Activated CD8-positive, alpha-beta memory T cell treated with anti-CD3 and anti-CD28 coated beads for 1 hour (primary cell): ENCODE measurements at places on chromosomes 2 and 18.
A peak's percentile ranks its signal among the peaks of the same experiment; 100 is the strongest.

GRCh38 chr2:202824901-202825300, 46.7 kb downstream of the ICA1L start:
- no peak for DNase-seq

DNA sequence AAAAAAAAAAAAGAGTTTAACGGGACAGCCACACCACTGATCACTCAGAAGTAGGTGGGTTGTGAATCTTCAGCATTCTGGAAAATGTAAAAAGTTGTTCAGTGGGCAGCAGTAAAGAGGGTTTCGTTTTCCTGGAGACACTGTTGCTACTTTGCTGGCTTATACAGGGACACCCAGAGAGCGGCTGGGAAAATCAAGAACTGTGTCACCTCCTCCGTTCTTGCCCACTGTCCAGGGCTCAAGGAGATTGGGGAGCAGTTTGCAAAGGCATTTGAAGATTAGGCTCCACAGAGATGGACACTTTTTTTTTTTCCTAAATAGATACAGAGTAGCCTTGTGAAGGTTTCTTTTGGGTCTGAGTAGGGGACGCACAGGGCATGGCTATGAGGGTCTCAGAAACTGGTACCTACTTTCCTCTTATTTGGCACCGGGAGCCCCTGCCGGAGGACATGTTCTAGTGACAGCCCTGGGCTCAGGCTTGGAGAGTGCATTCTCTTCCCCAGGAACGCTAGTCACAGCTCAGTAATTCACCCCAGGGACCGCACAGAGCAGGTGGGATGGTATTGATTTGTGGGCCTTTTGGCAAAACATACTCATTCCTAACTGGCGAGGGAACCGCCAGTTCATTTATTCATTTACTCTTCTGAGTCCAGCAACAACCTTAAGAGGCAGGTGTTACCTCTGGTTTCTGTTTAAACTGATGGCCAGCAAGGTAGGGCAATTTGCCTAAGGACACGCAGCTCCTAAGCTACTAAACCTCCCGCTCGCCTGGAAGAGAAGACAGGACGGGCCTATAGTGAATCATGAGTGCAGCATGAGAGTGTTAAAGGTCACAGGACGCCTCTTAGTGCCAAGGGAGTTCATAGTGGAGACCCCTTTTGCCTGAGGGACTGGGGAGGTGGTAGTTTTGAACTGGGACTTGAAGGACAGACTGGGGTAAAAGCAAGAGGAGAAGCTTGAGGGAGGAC, 53.1 kb downstream of the HPCAL1 start:
- no peak for DNase-seq

- DNase-seq = no peak
These were observed 51.2 kb downstream of the SPIRE1 start for GRCh38 chr18:12606592-12607315.

GRCh38 chr2:54416166-54416813, 39.8 kb upstream of the SPTBN1 start:
- no peak for DNase-seq

DNA sequence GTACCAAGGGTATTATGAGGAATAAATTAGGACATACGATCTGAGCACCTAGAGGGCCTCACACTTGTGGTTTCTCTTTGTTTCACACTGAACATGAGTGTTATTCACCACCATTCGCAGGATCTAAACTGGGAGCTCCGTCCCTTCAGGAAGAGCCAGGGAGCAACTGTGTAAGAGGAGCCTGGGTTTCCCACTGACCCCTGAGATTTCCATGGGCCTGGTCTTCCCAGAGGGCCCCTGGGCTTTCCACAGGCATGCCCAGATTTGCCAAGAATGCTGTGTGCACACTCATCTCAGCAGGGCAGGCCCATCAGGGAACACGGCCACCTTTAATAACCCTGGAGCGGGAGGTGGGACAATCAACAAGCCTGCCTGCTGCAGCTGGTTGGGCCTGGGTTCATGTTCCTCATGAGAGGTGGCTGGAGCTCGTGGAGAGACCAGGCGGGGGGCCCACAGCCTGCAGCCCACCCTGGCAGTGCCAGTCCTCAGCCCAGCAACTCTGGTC, 416.8 kb upstream of the MYT1L start:
- DNase-seq = no peak

DNA sequence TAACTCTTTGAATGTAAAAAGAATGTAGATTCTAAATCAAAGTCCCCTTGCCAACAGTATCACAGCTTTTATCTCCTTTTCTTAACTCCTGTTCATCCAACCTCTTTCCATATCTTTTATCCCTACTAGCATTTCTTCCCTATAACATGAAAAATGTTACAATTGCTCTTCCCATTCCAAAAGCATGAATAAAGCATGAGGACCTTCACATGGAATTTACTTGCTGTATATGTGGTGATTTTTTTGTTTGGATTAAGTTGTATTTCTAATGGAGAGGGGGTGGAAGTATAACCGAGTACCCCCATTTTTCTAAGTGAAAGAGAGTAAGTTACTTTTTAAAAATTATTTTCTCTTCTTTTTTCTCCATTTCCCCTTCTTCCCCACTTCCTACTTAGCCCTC, 94.9 kb upstream of the RBBP8 start:
- no peak for DNase-seq

DNA sequence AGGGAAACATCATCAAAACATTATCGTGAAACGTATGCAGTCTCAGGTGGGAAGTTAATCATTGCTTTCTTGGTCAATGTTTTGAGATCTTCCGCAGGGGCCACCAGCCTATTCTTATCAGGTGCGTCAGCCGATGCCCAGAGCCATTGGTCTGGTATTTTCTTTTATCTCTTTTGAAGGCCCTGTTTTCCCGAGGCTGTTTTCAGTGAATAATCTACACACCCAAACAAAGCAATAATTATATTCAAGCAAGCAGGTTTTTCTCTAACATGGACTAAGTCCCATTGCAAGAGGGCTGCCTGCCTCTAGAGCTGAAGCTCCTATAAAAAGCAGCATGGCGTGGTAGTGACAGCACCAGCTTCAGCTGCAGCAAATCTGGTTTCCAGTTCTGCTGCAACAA, 430.0 kb upstream of the ID2 start:
- no peak for DNase-seq

DNA sequence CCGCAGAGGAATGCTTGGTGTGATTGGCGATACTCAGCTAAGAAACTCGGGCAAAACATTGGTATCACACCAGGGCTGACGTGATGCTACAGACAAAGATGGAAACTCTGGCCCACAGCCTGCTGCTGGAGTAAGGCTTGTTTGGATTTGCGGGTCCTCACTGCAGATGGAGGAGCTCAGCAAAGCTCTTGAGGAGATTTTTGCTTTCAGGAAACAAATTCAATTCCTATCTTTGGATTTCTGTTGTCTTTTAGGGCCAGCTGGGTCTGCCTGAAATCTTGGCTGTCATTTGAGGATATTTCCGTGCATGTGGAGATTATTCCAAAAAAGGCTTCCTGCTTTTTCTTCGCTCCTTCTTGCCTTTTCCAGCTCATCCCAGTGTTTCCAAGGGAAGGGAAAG, 475.8 kb downstream of the TSN start:
- no peak for DNase-seq

GRCh38 chr2:46461011-46461674, 18.2 kb upstream of the TMEM247 start:
- DNase-seq = peak; percentile 58

- no peak for DNase-seq
These were observed 8.4 kb upstream of the TMEM185B start for GRCh38 chr2:120231564-120231973.

- no peak for DNase-seq
These were observed 74.4 kb downstream of the TMEM18 start for GRCh38 chr2:602571-603359.
